ENCODE measurements at places on chromosomes 1 and 21.

GRCh38 chr1:207040181-207040533 lies 7.6 kb upstream of the C1orf116 start:
- no peak for DNase-seq

- no peak for DNase-seq
Observed at GRCh38 chr1:1926346-1926811, 7.3 kb upstream of the TMEM52 start.

DNA sequence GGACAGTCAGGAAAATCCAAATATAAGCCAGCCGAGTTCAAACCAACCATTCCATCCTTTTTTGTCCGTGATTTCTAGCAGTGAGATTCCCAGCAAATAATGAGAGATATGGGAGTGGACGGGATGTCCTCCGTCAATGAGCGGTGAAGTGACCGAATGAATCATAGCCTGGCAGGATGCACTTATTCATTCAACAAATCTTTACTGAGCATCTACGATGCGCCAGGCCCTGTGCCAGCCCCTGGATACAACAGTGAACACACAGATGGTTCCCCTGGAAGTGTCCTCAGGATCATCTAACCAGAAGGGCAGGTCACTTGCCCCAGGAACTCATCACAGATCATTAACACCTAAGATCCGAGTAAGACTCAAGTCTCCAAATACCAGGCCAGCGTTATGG lies 8.2 kb upstream of the PLEKHA6 start:
- DNase-seq, result no peak

- DNase-seq, result no peak
Observed at GRCh38 chr1:217369271-217369981, 261.5 kb downstream of the GPATCH2 start.

DNA sequence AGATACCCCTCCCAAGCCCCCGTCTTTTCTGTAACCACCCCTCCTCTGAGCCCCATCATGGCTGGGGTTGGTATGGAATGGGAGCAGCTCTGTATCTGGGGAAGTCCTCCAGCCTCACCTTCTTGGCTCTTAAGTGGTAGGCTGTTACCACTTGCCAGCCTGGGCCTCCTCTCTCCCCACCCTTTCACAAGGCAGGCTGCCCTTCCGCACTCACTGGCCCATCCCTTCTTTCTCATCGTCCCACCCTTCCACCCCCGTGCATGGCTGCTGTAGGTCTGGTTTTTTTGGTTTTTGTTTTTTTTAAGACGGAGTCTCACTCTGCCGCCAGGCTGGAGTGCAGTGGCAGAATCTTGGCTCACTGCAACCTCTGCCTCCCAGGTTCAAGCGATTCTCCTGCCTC lies 5.2 kb downstream of the CYB561D1 start:
- DNase-seq, result no peak

DNA sequence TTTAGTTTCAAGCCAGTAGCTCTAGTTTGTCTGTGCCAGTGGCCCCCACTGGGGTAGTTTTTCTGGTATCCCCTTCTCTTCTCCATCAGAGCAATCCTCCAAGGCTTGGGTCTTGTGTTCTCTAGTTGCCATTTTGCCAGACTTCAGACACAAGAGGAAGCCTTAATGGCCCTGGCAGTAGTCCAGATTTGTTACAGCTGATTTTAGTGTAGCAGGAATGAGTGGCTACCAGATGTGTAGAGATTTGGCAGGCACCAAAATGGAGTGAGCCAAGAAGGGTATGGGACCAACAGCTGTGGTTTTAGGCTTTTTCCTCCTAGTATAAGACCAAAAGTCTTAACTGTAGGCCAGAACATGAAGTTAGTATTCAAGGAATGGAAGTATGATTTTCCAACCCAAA lies 56.8 kb downstream of the ACP6 start:
- no peak for DNase-seq

DNA sequence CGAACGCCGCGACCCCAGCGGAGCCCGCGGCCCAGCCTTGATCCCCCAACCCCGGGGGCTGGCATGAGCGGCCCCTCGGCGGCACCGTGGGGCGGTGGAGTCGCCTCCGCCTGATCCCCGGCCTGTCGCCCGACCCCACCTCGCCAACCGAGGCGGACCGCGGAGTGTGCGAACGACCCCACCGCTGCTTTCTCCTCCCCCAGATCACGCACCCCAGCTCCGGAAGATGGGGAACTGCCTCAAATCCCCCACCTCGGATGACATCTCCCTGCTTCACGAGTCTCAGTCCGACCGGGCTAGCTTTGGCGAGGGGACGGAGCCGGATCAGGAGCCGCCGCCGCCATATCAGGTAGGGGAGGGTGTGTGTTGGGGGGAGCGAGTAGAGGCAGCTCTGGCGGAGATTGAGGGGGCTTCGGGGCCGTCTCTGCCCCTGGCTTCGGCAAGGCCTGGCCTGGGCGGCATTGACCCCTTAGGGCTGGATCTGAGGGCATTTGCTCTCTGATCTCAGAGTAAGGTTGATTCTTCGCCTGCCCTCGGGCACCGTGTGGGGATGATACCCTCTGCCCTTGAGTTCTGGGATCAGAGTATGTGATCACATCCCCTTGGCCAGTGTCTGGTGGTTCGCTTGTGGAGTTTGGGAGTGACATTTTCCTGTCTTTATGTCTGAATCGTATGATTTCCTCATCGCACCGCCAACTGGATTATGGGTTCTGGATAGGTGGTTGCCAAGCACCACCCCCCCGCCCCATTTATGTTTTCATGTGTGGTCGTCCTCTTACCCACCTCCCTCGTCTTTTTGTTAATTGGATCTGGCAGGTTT lies 668 bp downstream of the RNF11 start:
- peak; percentile 5 for DNase-seq

- DNase-seq, result no peak
Observed at GRCh38 chr1:165696625-165697100, 1.7 kb downstream of the ALDH9A1 start.
